ENCODE measurements at places on chromosomes 4 and X.

DNA sequence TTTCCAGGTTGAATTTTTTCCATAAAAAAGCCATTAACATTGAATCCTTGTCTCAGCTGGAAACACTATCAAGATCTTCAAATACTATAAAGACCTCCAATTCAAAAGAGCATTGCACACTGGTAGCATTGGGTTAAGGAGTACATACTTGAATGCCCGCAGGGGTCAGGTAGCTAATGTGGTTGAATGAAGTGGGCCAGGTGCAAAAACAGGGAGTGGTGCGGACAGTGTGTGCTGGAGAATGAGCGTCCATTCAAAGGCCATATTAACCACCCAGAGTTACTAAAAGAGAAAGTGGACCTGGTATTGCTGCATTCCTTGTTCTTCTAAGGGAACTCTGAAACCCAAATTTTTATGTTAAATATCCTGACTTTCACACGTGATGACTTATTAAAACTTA, 91.6 kb downstream of the NYX start:
- no peak for DNase-seq

DNA sequence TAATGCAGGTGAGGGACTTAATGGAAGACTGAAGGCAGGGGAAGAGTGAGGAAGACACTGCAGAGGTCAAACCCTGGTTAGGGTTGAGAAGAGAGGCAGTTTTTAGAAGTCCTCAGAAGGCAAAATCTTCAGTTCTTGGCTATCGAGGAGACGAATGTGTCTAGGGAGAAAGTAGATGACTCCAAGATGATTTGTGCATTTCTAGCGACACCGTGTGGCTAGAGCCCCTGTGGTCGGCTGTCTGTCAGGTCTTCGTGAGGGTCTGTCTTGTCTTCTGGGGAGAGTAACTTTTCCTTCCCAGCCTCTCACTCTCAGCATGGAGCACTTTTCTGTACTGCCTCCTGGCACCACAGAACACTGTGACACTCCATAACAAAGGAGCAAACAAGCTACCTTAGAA, 458.1 kb downstream of the STIM2 start:
- no peak for DNase-seq

DNA sequence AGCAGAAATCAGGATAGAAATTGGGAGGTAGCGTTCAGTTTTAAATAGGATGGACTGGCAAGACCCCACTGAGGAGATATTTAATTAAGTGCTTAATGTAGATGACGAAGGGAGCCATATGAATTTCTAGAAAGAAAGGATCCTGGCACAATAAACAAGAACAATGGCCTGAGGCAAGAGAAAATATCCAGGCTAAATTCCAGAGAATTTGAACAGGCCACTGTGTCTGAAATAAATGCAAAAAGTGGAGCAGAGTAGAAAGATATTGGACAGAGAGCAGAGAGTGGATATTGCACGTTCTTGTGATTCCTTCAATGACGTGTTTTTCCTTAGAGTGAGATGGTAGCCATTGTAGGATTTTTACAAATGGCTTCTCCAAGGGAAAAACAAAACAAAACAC, 1504.8 kb downstream of the C4orf33 start:
- no peak for DNase-seq

DNA sequence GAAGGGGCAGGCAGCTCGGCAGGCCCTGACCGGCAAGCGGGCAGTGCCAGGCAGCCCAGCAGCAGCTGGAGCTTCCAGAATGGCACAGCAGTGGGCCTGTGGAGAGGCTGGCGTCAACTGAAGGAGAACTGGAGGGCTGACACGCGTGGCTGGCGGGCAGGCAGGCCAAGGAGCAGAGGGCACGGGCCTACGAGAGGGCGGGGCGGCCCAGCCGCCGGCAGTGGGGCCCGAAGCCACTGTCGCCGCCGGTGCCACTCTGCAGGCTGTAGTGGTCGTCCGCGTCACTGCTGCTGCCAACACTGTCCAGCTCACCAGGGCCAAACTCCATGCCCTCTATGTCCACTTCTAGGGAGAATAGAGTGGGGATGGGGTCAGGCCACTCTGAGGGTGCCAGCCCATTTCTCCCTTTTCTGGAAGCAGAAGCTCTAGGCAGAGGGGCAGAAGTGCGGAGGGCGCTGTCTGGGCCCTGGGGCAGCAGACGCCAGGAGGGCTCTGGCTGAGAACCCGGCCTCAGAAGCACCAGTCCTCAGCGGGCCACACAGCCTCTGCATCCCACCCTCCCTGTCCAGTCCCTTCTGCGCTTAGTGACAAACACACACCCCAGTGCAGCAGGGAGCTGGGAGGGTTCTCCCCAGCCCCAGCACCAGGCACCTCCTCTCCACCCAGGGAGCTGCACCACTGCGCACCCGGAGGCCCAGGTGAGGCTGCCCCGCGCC, 8.6 kb upstream of the HAUS3 start:
- no peak for DNase-seq

GRCh38 chr4:183830438-183830985, 74.6 kb upstream of the STOX2 start:
- no peak for DNase-seq

DNA sequence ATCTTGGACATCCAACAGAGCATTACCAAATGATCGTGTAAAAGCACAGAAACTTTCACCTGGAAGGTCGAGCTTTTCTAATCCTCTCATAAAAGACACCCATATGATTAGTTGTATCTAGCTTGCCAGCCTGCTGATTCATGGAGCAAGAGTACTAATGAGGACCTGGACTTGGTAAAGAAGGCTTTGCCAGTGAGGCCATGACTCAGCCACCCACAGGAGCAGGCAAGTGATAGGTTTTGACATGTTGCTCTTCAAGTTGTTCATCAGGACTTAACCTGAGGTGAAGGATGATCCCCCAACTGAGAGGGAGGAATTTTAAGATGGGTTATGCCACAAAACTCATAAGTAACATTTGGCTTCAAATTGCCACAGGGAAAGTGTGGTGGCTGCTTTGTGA, 24.7 kb upstream of the EPGN start:
- DNase-seq, result no peak

DNA sequence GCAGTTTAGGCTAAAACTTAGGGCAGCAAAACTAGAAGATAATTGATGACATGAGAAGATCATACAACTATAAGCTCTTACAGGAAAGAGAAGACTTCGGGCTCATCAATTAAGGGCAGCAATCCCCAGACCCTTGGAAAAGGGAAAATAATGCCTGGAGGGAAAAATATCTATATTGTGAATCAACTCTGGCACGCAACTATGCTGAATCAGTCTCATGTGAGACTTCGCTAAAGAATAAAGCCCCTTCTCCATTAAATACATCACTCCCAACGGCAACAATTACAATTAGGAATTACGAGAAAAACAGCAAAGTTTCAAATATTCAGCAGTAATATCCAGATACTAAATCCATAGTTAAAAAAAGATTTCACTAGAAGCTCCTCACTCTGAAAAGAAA, 2016.8 kb upstream of the IGFBP7 start:
- DNase-seq, result no peak

DNA sequence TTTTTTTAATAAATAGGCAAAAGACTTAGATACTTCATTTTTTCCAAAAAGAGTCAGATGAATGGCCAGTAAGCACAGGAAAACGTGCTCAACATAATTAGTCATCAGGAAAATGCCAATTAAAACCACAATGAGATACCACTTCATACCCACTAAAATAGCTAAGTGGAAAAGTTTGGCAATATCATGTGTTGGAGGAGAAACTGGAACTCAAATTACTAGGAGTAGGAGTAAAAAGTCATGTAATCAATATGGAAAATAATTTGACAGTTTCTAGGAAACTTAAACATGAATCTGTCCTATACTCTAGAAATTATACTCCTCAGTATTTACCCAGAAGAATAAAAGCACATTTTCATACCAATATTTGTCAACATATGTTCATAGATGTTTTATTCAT, 449.8 kb downstream of the INPP4B start:
- DNase-seq, result no peak

DNA sequence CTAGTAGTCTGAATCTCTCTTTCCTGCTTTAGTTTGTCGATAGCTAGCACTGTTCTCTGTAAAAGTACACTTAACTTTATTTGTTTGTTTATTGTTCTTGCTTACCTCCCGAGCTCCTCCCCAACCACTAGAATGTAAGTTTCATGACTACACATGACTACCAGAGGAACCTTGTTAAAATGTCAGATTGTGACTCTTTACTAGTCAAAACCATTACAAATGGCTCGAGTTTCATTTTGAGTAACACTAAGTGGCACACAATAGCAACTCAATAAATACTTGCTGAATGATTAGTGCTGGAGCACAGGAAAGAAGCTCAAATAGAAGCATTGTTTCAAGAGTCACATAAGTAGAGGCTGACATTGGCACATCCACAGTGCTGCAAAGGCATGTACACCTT, 116.1 kb downstream of the MAPK10 start:
- no peak for DNase-seq

DNA sequence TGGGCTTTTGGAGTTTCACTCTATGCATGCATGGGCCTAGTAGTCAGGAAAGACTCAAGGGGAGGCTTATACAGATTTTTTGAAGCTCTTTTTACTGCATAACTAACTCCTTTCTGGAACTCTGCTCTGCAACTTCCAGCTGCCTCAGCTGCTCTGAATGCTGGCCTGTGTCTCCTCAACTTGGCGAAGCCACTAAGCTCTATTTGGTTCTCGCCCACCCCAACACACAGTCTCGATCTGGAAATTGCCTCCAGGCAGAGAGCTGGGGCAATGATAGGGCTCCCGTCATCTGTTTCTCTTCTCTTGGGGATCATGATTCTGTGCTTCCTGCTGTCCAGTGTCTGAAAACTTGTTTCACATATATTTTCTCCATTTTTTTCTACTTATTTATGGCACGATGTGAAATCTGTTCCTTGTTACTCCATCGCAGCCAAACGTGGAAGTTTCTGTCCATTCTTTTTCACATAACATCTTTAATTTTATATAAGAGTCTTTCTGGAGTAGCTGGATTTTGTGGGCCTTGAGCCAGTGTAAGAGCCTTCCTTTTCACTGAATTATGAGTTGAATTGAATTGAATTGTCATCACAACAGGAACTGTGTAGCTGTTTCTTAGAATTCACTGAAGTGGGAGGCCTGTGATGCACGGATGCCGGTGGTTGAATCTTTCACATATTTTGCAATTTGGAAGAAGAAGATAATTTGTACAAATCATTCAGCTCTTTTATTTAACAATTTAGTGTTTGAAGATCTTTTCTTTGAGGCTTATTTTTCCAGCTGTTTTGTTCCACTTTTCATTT, 9.0 kb downstream of the ZNF275 start:
- DNase-seq, result no peak

GRCh38 chr4:155566354-155566753, 100.3 kb upstream of the GUCY1A1 start:
- no peak for DNase-seq

GRCh38 chr4:138599965-138600364, 357.8 kb upstream of the SLC7A11 start:
- DNase-seq, result no peak

DNA sequence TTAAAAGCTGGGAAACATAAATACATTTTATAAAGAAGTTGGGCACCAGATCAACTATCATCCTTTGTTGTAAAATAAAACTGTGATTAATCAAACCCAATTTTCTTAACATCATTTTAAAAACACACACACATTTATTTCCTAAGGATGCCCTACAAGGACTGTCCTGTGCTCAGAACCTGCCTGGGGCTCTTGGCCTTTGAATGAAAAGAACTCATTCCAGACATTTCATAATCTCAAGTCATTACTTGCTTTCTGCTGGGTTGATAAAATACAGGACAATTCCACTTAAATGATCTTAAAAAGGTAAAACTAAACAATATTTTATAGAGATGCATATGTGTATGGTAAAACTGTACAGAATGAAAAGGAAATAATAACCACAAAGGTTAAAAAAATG, 2.8 kb downstream of the SH3D19 start:
- no peak for DNase-seq

- DNase-seq, result peak; percentile 52
Measured at GRCh38 chrX:1322393-1322792, 14.2 kb upstream of the IL3RA start.

GRCh38 chrX:13898083-13898482, 81.2 kb upstream of the GPM6B start:
- no peak for DNase-seq

DNA sequence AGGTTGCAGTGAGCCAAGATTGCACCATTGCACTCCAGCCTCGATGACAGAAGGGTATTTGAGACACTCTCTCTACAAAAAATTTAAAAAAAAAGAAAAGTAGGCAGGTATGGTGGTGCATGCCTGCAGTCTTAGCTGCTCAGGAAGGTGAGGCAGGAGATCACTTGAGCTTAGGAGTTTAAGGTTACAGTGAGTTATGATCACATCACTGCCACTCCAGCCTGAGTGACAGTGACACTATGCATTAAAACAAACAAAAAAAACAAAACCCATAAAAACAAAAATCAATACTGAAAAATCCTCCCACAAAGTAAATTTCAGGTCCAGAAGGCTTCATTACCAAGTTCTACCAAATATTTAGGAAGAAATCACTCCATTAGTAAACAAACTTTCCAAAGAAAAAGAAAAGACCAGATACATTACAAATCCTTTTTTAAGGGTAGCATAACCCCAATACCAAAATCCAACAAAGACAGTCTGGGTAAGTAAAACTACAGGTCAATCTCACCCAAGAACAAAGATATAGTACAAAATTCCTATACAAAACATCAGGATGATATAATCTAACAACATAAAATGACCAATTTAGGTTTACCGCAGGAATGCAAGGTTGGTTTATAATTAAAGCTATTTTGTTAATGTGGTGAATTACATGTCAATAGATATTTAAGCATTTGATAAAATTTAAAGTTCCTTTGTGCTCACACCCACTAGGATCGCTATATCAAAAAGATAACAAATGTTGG, 11.7 kb downstream of the NELFA start:
- DNase-seq, result no peak

GRCh38 chrX:13607996-13608365, 38.6 kb downstream of the EGFL6 start:
- no peak for DNase-seq

GRCh38 chrX:56130031-56130430, 102.1 kb upstream of the KLF8 start:
- DNase-seq, result no peak

DNA sequence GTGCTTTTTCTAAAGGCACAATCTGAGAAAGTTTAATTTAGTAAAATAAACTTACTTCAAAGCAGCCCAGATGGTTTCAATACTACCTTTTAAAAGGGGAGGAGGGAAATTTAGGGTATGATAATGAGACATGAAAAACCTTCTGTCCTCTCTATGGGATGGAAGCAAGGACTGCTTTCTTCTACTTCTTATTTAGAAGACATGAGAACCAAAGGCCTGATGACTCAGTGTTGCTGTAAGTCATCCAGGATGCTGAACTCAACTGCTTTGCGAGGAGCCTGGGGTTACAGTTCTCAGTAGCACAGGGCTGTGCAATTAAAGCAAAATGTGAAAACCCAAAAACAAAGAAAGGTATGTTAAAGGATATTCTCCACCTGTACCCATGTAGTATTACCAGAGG, 140.8 kb upstream of the EDNRA start:
- DNase-seq, result no peak
